Effector memory CD4-positive, alpha-beta T cell (primary cell): ENCODE measurements at places on chromosomes 4 and X.
A peak's percentile ranks its signal among the peaks of the same experiment; 100 is the strongest.

GRCh38 chrX:19673375-19674040 is 158.2 kb upstream of the MAP3K15 start:
- no peak for DNase-seq

- DNase-seq = no peak
Observed at GRCh38 chr4:113837397-113837796, 75.9 kb upstream of the CAMK2D start.

GRCh38 chrX:26562156-26562555 is 346.2 kb downstream of the MAGEB5 start:
- no peak for DNase-seq

GRCh38 chrX:109389917-109390316 is 92.0 kb downstream of the GUCY2F start:
- DNase-seq = no peak

GRCh38 chr4:82624819-82625218 is 63.0 kb upstream of the TMEM150C start:
- no peak for DNase-seq

DNA sequence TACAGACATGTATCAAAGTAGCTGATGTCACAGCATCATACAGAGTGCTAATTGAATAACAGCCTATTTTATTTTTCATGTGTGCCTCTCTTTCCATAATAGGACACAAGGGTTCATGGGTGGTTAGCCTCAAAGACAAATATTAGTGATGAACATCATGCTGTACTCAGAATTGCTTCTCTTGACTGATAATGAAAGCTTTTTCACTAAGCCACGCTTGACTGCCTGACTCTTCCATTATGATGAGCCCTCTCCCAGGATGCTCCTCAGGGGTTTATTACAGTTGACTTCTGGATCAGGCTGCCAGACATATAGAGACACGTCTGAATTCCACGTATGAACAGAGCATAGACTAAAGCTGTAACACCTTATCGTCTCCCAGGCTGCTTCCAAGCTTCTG is 2757.5 kb downstream of the PCDH7 start:
- DNase-seq = no peak

- DNase-seq = no peak
Observed at GRCh38 chr4:139167774-139168444, 9.1 kb downstream of the ELF2 start.

DNA sequence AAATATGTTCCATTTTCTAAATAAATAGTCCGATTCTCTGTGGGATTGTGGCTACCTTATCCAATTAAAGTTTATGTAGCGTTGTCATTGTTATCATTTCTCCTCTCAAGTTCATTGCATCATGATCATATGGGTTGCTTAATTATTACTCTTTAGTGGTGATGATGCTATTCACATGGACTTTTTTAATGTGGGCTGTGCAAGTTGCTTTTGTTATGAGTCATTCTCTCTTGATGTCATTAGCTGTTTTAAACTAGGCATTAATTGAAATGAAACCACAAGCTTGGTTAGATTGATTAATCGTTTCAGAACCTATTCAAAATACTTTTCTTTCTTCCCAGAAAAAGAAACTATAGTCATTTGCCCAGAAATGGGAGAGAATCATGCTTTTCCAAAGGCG is 38.2 kb downstream of the NHS start:
- DNase-seq = no peak

DNA sequence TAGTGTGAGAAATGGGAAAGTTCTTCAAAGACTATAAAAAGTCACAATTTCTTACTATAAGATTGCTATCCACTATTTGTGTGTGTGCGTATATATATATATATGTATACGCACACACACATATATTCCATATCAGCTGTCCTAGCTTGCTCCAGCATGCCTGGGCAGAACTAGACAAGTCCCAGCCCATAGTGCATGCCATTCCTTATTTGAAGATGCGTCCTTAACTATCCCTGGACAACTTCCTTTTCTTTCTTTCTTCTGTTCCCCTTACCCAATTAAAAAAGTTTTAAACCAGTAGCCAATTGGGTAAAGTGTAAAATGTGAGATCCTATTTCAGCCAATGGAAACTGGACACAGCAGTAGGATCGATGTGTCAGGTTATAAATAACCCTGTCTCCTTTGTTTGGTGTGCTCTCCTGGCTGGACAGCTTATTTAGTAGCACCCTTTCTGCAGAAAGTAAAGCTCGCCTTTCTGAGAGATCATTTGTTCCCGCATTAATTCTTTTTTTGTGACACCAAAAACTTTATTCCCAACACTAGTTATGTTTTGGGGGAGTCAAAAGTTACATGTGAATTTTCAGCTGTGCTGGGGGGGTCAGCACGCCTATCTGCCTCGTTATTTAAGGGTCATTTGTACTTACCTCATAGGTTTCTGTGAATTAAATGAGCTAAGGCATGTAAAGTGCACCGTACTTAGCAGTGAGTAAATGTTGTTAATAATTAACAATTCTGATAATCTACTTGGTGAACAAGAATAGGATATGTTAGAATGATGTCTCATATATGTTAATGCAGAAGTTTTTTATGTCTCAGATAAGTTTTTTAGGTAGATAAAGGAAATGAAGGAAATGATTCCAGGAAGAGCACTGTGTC is 40.9 kb downstream of the KDM6A start:
- no peak for DNase-seq

DNA sequence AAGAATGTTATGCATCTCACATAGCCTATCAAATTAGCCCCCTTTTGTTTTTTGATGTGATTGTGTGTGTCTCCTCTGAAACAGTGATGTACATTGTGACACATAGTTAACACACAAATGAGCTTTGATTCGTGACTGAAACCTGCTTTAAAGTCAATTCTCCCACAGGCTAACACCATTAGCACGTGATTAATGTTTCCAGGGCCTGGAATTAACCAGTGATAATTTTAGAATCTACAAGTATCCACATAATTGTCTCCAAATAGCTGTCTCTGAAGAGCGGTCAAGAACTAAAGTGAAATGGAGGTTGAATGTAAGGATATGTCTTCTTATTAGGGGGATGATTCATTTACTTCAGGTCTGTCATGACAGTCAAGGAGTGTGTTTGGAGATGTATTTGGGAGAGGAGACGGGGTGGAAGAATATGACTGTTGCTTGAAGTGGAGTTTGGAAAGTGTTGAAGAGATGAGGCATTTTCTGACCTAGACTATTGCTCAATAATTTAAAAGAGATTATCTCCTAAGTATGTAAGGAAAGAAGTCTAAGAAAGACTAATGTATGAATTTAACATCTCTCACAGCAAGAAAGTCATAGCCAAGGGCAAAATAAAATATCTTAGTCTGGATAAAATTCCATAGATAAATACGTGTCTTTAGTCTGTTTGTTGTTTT is 13.7 kb upstream of the RASGEF1B start:
- no peak for DNase-seq

DNA sequence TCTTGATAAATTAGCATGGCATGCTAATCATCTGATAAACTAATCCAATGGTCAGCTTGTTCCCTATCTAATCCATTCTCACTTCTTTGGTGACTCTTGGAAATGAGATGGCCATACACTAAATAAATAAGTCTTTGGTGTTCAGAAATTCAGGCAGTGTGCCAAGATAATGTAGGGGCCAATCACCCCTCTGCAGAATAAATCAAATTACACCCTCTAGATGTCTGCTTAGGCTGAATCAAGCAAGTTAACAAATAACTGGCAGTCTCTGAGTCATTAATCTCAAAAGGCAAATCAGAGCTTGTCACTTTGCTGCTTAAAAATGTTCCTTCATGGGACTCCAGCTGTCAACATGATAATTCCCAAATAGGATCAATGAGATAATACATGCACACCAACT is 97.4 kb downstream of the NLGN4X start:
- DNase-seq = no peak

DNA sequence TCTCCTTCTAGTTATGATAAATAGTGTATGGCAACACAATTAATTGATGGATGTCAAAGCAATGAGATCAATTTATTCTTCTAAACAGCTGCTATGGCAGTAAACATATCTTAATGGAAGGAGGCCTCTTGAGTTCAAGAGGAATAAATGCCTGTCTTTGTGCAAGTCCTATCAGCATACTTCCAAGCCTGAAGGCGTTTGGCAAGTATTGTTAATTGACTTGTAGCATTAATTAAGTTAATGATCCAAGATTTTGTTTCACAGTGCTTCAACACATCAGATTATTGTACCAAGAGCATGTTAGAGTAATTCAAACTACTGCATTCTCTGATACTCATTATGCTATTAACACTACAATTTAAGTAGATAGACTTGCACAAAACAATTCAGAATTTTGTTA is 144.8 kb downstream of the FAT4 start:
- no peak for DNase-seq

DNA sequence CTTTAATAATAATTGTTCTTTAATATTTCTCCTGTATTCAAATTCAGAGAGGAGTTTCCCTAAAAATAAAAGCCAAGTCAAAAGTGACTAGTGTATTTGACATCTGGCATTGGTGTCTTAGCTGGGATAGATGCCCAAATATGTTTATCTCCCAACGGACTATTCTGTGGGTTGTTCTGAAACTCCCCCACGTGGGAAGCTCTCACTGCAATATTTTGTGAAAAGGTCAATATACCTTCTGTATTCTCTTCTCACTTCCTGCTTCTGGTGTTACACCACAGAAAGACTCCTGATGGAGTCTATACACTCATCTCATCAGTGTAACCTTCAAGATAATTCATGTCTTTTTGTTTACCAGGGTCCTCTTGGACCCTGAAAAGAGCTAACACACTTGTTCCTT is 2052.8 kb upstream of the TENM3 start:
- DNase-seq = no peak

- no peak for DNase-seq
Observed at GRCh38 chrX:97400492-97400891, 516.8 kb downstream of the RPA4 start.

GRCh38 chr4:175330652-175331051 is 412.5 kb downstream of the ADAM29 start:
- no peak for DNase-seq

GRCh38 chr4:145099653-145100052 is 1.5 kb downstream of the ABCE1 start:
- no peak for DNase-seq

DNA sequence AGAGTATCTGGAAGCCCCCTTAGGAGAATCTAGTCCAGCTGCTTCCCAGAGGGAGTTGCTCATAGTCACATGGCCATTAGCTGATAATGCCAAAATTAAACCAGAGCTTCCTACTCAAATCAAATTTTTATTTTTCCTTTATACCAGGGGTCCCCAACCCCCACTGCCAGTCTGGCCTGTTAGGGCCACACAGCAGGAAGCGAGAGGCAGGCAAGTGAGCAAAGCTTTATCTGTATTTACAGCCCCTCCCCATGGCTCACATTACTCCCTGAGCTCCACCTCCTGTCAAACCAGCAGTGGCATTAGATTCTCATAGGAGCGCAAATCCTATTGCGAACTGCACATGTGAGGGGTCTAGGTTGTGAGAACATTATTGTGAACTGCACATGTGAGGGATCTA is 19.2 kb upstream of the TNIP3 start:
- DNase-seq = no peak

GRCh38 chrX:138191998-138192397 is 519.5 kb downstream of the FGF13 start:
- no peak for DNase-seq

DNA sequence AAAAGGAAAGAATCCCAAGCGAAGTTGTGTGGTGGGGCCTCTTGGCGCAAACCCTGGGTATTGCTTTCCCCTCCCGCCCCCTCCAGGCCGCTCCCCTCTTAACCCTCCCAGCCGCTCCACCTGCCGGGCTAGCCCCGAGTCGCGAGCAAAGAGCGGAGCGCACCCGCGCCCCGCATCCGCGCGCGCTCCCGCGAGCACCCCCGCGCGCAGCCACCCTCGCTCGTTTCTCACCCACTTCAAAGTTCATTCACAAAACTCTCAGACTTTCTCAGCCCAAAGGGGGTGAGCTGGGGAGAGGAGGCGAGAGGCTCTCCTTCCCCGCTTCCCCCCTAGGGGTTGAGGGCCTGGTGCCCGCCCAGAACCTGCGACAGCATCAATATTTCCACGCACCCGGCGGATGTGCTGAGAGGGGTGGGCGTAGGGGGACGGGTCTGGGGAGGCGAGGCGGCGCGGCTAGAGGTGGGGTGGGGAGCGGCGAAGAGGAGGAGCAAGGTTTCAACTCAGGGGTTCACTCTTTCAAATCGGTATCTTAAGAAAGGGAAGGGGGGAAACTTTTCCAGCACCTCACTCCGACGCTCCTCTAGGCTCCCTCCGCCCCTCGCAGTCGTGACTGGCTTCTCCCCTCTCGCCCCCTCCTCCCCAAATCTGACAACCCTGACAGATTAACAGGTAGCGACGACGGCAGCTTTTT is 1.8 kb downstream of the MAML3 start:
- peak; percentile 65 for DNase-seq

DNA sequence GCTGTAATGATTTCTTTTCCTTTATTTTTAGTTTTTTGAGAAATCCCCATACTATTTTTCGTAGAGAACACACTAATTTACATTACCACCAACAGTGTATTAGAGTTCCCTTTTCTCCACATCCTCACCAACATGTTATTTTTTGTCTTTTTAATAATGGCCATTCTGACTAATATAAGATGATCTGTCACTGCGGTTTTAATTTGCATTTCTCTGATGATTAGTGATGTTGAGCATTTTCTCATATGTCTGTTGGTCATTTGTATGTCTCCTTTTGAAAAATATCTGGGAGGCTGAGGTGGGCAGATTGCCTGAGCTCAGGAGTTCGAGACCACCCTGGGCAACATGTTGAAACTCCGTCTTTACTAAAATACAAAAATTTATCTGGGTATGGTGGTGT is 30.2 kb downstream of the SPINK2 start:
- DNase-seq = no peak

DNA sequence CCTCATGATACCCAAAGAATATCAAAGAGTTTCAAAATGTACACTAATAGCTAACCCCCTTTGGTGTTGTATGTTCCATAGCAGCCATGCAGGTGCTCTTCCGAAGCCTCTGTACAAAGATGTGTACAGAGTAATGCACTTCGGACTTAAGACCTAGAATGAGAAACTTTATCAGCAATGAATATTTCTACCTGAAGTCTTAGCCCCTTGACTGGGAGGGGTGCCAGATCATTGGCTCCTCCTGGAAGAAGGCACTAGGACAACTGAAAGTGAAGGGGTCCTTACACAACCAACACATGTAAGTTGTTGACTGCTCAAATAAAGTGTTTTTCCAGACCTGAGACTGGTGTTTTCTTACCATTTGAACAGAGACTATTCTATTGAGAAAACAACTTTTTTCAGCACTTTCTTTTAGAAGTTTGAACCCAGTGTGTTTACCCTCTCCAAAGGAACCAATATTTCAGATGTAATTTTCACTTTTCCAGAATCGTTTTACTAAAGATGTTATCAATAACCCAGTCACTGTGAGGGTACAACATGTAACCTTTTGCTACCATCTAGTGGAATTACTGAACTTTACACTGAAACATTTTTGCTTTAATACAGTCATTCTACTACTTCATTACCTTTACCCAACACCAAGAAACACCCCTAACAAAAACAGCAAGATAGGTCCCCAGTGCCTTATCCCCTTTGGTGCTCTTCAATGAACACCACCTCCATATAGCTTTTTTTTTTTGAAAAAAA is 33.3 kb upstream of the PRDX4 start:
- DNase-seq = no peak
